Uterine smooth muscle cell (primary cell): ENCODE measurements at places on chromosomes 3 and 15. TPM values are rescaled to one million over a fixed set of nuclear protein-coding genes. Genes with fewer than 3 reads are reported as not detected.

QRICH1 gene
- total RNA-seq = 60.5 and 87.7 TPM in 2 replicates

PPP1R14D gene
- total RNA-seq = not detected in 2 replicates

COL6A6 gene
- under 0.01 and 0.11 TPM in 2 replicates for total RNA-seq

CLDN1 gene
- total RNA-seq = 0.25 and 0.55 TPM in 2 replicates

SLC25A38 gene
- 13.5 and 18.0 TPM in 2 replicates for total RNA-seq
